ENCODE measurements at places on chromosomes 3 and 15.

GRCh38 chr3:30847592-30847991 is 46.9 kb downstream of the GADL1 start:
- no peak for DNase-seq

DNA sequence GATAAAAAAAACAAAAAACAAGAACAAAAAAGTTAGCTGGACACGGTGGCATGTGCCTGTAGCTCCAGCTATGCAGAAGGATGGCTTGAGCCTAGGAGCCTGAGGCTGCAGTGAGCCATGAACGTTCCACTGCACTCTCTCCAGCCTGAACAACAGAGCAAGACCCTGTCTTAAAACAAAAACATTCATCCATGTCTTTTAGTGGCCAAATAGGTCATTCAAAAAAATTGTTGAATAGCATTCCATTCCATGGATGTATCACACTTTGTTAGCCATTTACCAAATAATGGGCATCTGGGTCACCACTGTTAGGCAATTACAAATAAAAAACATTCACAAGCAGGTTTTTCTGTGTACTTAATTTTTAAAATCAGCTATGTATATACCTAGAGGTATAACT is 139.7 kb downstream of the STAG1 start:
- no peak for DNase-seq

- DNase-seq = no peak
Observed at GRCh38 chr15:58864602-58865424, 68.7 kb downstream of the SLTM start.

GRCh38 chr3:52364322-52365035 is 48.4 kb downstream of the DNAH1 start:
- no peak for DNase-seq

- no peak for DNase-seq
Observed at GRCh38 chr3:182183716-182184430, 472.1 kb downstream of the SOX2 start.
